ENCODE measurements at places on chromosomes 12 and 14.
A peak's percentile ranks its signal among the peaks of the same experiment; 100 is the strongest.

DNA sequence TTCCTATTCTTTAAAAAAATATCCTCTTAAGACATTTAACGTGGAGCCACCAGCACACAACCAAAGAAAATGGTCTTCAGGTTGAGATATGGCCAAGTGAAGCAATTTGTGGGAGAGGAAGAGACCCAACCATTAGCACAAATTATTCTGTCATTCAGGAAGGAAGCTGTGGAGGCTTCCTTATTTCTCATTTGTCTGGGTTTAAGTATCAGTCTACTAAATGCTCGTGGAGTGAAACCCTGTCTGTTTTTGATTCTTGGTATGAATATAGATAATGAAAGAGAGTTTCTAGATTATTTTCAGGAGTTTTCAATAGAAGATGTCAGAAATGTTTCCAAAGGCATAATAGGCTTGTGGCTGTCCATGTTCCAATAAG, 125.1 kb downstream of the GPR65 start:
- H3K27me3 ChIP-seq: no peaks in the 10 kb centered on the region
- no peak for DNase-seq

- H3K27ac ChIP-seq: no peak overlapping the region
- H3K27me3 ChIP-seq: no peaks in the 10 kb centered on the region
- H3K4me3 ChIP-seq: no peak overlapping the region
These were observed 781.4 kb downstream of the NRXN3 start for GRCh38 chr14:78951602-78952001.

DNA sequence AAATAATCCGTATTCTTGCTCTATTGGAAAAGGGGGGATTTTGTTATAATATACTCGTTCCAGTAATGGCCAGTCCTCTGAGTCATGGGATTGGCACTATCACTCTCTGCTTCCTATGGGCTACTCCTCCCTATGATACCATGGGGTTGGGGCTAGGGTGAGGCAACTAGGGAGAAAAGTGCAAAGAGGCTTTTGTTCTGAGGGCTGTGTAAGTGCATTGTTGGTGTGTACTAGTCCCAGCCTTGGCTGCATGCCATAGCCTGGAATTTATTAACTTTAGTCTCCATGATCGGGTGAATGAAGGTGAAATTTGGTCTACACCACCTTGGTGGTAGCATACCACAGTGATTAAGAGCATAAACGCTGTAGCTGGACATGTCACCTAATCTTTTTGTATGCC, 247.6 kb downstream of the RPAP3 start:
- H3K27ac ChIP-seq: no peak overlapping the region
- H3K36me3 ChIP-seq: no peaks in the 10 kb centered on the region
- peak; percentile 2 for DNase-seq
- no peak overlapping the region for H3K4me3 ChIP-seq
- H3K4me1 ChIP-seq: no peaks in the 10 kb centered on the region

- DNase-seq: peak; percentile 45
- no peak overlapping the region for H3K27ac ChIP-seq
- H3K4me3 ChIP-seq: no peak overlapping the region
- no peaks in the 10 kb centered on the region for H3K36me3 ChIP-seq
These were observed 8.5 kb downstream of the RARG start for GRCh38 chr12:53223389-53224060.

DNA sequence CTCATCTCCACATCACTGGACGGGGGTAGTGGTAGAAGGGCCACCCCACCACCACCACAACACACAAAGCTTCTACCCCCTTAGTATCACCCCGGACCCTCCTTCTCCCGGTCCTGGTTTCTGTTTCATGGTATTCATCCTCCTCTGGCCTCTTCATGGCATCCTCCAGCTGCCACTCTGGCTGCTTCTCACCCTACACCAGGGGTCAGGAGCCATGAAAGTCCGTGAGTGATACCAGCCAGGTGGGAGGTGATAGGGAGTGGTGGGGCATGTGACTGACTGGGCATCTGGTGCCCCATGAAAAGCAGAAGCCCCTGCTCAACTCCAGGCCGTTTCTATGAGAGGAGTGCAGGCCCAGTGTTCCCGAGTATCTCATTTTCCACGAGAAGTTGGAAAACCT, 151.4 kb upstream of the HIF1A start:
- no peak overlapping the region for H3K4me3 ChIP-seq
- no peak for DNase-seq
- H3K27me3 ChIP-seq: no peaks in the 10 kb centered on the region
- H3K4me1 ChIP-seq: peaks cover 14% of the 10 kb centered on the region
- H3K36me3 ChIP-seq: no peaks in the 10 kb centered on the region

- H3K36me3 ChIP-seq: no peaks in the 10 kb centered on the region
- DNase-seq: peak; percentile 95
- H3K4me3 ChIP-seq: no peak overlapping the region
These were observed 110.9 kb upstream of the DNM1L start for GRCh38 chr12:32568228-32568627.

- peaks cover 9% of the 10 kb centered on the region for H3K4me1 ChIP-seq
- peak overlapping the region; percentile 82 for H3K27ac ChIP-seq
- no peak overlapping the region for H3K4me3 ChIP-seq
- H3K36me3 ChIP-seq: peaks cover 2% of the 10 kb centered on the region
- H3K27me3 ChIP-seq: no peaks in the 10 kb centered on the region
These were observed 49.4 kb downstream of the MOK start for GRCh38 chr14:102255401-102256190.

DNA sequence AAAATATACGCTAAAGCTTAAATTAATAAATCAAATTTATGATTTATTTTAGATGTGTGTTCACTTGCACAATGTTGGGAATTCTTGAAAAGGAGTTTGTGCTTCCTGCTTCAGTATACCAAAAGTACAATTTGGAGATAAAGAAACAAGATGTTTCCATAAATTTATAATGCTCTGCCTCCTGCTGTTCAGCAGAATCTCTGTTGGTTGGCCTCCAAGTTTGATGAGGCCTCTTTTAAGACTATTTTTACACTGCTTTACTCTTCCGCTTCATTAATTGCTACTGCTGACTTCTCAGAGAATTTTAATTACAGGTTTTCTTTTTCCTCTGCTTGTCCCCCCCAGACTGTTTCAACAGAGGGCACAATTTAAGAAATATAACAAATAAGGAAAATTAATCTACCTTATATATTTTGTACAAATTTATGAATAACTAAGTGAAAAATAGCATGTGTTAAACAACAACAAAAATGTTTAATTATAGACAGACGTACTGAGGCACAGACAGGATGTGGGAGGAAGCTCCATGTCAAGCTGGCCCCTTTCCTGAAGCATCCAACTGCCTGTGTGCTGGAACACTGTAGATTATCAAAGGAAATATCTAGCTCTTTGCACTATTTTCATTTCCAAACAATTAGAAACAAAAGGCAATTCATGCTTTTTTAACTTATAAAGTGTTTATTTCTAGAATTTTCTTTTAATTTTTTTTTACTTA, 83.9 kb downstream of the PIK3C2G start:
- no peak overlapping the region for H3K27ac ChIP-seq
- no peaks in the 10 kb centered on the region for H3K4me1 ChIP-seq
- H3K27me3 ChIP-seq: no peaks in the 10 kb centered on the region
- DNase-seq: peak; percentile 1
- H3K36me3 ChIP-seq: no peaks in the 10 kb centered on the region

DNA sequence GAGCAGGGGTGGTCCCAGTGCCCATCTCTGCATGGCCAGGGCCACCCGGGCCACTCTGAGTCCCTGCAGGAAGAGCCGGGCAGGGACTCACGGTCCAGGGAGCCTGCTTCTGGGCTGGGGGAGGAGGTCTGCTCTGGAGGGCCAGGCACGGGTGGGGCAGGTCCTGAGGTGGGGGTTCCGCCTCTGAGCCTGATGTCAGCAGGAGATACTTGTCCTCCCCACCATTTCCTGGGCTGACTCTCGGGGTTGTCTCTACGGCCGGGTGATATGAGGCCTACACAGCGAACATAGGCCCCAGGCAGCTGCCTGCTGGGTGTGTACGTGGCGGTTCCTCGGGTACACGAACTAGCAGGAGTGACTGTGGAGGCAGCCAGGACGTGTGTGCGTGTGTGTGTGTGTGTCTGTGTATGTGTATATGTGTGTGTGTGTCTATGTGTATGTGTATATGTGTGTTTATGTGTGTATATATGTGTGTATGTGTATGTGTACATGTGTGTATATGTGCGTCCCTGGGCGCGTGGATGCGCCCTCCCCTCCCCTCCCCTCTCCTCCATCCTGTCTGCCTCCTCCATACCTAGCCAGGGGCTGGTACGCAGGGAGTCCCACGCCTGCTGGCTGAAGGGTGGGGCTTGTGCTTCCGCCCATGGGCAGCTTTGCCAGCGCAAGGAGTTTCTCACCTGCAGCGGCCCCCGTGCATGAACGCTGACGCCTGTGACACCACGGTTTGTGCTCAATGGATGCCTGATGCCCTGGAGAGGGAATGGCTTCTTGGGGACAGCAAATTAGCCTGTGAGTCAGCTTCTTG, 30.4 kb upstream of the TRAF3 start:
- no peaks in the 10 kb centered on the region for H3K36me3 ChIP-seq
- H3K27ac ChIP-seq: no peak overlapping the region
- H3K4me1 ChIP-seq: no peaks in the 10 kb centered on the region
- no peaks in the 10 kb centered on the region for H3K27me3 ChIP-seq
- no peak overlapping the region for H3K4me3 ChIP-seq

DNA sequence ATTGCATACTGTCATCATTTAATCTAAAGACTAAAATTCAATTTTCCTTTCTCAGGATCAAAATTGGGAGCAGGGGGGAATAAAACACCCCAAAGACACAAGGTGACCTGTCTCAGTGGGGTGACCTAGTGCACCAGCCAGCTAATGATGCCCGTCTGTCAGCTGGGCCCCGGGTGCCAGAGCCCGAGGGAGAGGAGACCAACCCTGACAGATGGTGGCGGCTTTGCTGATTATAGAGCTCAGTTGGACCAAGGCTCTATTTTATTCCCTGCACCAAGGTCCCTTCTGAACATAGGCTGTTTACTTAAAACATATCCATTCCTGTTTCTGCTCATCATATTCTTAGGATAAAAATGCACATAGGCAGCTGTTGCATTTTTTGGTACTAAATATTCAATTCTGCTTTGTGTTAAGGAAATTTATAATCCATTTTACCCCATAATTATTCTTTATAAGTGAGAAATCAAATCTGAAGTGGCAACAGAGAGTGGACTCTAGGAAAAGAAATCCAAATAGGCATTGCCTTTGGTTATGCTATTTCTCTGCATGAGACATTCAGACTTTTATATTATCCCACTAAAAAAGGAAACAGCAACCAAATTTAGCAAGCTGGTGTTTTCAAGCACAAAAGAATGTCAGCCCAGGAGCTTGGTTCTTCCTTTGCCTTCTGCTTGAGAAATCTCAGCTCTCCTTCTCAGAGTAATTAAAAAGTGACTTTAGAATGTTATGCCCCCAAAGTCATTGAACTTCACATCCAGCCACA, 96.8 kb upstream of the IFNG-AS1 start:
- no peak for DNase-seq
- H3K36me3 ChIP-seq: no peaks in the 10 kb centered on the region
- no peaks in the 10 kb centered on the region for H3K4me1 ChIP-seq
- H3K27me3 ChIP-seq: no peaks in the 10 kb centered on the region
- no peak overlapping the region for H3K27ac ChIP-seq
- no peak overlapping the region for H3K4me3 ChIP-seq

DNA sequence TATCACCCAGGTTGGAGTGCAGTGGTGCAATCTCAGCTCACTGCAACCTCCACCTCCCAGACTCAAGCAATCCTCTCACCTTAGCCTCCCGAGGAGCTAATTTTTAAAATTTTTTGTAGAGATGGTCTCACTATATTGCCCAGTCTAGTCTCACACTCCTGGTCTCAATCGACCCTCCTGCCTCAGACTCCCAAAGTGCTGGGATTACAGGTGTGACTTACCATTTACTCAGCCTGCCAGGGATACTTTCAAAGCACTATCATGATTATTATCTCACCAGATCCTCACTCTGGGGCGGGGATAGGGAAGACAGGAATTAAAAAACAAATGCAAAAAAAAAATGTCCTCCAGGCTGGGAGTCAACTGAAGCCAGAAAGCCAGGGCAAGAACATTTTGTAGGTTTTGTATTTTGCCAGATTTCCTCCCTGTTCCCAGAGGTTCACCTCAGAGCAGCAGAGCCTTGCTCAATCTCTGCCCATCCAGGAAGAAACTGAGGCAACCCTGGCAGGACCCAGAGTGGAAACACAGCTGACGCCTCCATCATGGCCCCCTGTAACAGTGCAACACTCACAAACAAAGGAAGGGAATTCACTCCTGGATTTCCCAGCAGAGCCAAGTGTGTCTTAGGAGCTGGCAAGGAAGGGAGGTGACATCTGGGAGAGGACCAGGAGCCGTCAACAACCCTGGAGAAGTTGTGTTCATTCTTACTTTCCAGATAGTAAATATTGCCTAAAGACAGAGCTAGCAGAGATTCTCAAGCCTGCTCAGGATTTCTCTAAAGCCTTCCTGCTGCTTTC, 73.9 kb downstream of the IRF2BPL start:
- no peak overlapping the region for H3K4me3 ChIP-seq
- H3K36me3 ChIP-seq: no peaks in the 10 kb centered on the region
- DNase-seq: no peak
- no peaks in the 10 kb centered on the region for H3K27me3 ChIP-seq
- H3K27ac ChIP-seq: no peak overlapping the region

GRCh38 chr12:6062757-6063735, 61.4 kb downstream of the VWF start:
- H3K4me1 ChIP-seq: no peaks in the 10 kb centered on the region
- H3K4me3 ChIP-seq: no peak overlapping the region
- H3K27ac ChIP-seq: no peak overlapping the region
- DNase-seq: no peak
- no peaks in the 10 kb centered on the region for H3K27me3 ChIP-seq

DNA sequence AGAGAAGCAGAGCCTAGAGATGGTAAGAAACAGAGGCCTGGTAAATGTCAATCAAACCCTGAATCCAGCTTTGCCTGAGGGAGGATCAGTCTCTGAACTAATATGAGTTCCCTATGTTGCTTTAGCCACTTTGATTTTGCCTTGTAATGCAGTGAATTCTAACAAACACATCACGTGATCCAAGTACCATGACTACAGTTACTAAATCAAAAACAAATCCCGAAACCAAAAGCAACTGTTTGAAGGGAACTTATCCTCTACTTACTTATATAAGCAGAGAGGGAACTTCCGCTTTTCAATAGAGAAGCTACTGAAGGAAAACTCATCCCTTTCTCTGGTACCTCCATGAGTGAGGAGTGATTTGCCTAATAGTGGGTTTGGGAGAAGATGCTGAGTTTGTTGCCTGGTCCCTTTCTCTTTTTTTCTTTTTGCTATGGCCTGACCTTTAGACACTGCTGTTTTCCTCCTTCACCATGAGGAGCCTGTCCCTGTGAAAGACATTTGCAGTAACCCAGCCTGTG, 7.7 kb upstream of the PPTC7 start:
- H3K36me3 ChIP-seq: no peaks in the 10 kb centered on the region
- H3K27me3 ChIP-seq: no peaks in the 10 kb centered on the region
- no peak for DNase-seq
- no peak overlapping the region for H3K27ac ChIP-seq
- H3K4me1 ChIP-seq: no peaks in the 10 kb centered on the region

All from astrocyte (in vitro differentiated cells and primary cell).